ENCODE measurements at places on chromosomes 3 and 15.

- no peak for DNase-seq
Measured at GRCh38 chr3:187571701-187572100, 98.5 kb downstream of the SST start.

DNA sequence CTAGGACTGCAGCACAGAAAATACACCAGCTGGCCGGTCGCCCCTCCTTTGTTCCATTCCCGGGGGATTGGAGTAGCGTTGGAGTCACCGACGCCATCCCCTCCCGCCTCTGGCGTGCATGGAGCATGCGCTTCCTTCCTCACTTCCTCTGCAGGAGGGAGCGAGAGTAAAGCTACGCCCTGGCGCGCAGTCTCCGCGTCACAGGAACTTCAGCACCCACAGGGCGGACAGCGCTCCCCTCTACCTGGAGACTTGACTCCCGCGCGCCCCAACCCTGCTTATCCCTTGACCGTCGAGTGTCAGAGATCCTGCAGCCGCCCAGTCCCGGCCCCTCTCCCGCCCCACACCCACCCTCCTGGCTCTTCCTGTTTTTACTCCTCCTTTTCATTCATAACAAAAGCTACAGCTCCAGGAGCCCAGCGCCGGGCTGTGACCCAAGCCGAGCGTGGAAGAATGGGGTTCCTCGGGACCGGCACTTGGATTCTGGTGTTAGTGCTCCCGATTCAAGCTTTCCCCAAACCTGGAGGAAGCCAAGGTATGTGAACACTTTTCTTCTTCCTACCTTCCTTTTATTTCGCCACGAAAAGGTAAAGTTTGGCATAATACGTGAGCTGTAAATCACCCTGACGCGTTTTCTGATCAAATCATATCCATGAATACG is at the start of gene SCG3:
TSS of gene SCG3 (plus strand) at position 201 of the 661 bp plus-strand sequence. CDS start at position 454, 253 bp downstream.
- peak; percentile 31 for DNase-seq

- peak; percentile 21 for DNase-seq
Measured at GRCh38 chr3:115512565-115513415, 110.5 kb upstream of the GAP43 start.

DNA sequence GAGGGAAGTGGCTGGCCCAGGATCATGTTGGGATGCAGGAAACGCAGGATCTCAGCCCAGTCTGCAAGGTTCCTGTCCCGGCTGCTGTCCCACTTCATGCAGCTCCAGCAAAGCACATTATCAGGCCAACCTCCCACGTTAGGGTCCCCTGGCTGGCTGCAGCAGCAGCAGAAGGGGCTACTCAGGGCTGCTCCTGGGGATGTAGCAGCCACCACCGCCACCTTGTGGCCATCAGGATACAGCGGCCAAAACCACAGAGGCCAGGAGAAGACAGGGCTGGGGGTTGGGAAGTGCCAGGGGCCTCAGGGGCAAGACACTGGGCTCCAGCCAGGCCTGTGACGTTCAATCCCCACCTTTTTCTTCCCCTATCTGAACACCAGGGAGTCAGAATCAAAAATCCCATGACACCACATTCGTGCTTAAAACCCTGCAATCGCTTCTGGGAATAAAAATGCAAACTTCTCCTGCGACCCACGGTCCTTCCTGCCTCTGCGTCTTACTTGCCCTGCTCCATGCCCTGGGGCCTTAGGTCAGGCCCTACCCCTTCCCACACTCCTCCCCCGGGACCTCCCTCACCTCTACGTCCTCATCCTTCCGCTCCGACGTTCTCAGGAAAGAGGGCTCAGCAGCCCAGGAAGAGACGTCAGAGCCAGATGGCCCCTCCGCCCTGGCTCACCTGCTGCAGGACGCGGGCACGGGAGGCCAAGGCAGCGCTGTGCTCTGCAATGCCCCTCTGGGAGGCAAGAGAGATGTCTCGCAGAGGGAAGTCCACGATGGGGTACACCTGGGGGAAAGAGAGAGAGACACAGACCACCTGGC is 21.5 kb downstream of the SSUH2 start:
- peak; percentile 26 for DNase-seq

GRCh38 chr3:106126067-106126845 is 257.4 kb upstream of the CBLB start:
- peak; percentile 7 for DNase-seq

- no peak for DNase-seq
Measured at GRCh38 chr15:41492597-41493204, 973 bp upstream of the ITPKA start.

DNA sequence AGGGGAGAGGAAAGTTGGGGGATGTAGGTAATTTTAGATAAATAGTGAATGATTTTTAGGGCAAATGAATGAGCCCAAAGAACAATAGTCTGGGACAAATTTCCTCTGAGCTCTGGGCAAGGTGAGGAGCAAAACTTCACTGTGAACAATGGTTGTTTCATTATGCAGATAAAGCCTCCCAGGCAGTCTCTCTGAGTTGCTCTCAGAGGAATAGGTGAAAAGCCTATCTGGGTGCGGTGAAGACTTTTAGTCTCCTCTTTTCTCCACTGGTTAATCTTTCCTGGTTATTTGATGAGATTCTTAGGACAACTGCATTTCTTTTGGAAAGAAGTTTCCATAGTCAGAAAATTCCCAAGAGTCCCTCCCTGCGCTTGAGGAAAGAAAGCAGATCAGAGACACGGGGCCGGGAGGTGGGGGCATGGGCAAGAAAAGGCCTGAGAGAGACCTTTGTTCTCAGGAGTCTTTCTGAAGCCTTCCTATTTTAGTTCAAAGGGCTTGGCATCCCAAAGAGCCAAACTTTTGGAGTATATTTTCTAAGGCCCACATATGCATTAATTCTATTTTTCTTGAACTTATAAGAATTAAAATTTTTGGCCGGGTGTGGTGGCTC is 353.6 kb upstream of the SLCO3A1 start:
- no peak for DNase-seq

DNA sequence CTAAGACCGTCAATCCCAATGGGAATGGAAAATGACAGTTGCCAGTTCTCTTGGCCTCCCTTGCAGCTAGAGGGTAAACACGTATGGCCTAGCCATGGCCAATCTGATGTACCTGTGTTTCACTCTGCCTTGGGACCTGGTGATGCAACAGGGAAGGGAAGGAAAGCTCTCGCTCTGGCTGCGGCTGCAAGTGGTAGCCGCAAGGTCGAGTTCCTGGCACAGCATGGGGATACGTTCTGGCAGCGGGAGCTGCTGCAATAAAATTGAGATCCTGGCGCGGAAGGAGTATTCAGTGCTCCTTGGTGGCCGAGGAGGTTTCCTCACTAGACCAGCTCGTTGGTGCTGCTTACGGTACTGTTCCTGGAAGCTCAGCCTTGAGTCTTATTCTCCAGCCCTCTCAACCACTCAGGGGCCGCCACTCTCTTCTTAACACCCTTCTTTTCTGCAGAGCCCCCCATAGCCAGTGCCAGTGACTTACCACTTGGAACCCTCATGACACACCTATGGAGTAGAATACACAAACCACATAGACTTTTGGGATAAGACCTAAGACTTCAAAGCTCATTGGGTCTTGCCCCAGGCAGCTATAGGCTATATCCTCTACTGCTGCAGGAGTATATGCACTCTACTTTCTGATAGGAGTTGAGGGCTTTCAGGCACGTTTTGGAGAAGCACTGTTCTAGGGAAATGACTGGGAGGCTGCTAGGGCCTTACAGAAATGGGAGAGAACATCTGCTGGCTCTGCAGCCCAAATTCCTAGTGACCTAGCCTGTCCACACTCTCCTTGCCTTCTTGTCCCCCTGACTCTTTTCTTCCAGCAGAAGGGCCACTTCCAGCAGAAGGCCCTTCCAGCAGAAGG is 2.7 kb downstream of the KY start:
- no peak for DNase-seq

- no peak for DNase-seq
Measured at GRCh38 chr3:122318620-122319019, 6.4 kb upstream of the CSTA start.

GRCh38 chr3:36591959-36592358 is 172.4 kb downstream of the DCLK3 start:
- DNase-seq = no peak

- no peak for DNase-seq
Measured at GRCh38 chr3:186772281-186772694, 11.1 kb upstream of the EIF4A2 start.

- no peak for DNase-seq
Measured at GRCh38 chr3:131708241-131708640, 205.5 kb upstream of the MRPL3 start.

- no peak for DNase-seq
Measured at GRCh38 chr3:129563850-129564535, 21.0 kb downstream of the H1-8 start.

- DNase-seq = no peak
Measured at GRCh38 chr3:196412704-196413103, 19.5 kb downstream of the UBXN7 start.

DNA sequence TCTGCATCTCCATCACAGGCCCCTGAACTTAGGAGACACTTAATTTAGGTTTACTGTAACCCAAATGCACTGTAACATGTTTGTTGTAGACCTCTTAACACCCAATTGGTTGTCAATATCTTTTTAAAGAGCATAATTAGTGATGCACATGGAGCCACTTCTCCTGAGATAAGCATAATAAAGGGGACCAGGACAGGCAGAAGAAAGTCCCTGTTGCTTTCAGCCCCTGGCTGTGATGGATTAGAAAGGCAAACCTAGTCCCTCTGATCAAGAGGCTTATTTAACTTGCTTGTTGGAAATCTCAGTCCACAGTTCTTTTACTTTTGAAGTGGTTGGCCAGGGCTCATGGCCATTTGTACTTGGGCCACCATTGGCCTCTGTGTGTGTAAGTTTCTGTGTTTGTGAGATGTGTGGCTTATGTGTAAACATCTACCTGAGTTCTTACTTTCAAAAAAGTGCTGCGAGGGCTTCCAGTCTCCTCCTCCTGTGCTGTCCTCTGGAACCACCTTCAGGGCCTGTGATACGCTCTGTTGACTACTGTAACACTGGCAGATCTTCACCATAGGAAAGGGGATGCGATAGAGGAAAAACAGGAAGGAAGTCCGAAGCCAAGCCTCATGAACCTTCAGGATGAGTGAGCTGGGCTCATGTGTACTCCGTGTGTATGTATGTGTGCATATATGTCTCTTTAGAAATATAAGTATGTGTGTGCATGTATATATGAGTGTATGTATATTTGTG is 136.2 kb downstream of the EPHB1 start:
- DNase-seq = no peak

- DNase-seq = no peak
Measured at GRCh38 chr15:71485094-71485693, 325.2 kb upstream of the NR2E3 start.

GRCh38 chr3:132196113-132196512 is 121.1 kb upstream of the ACP3 start:
- peak; percentile 70 for DNase-seq

GRCh38 chr3:69214241-69214640 is 91.8 kb upstream of the LMOD3 start:
- no peak for DNase-seq

GRCh38 chr3:38834717-38835116 is 18.7 kb upstream of the SCN10A start:
- no peak for DNase-seq

GRCh38 chr15:77577366-77577950 is 55.3 kb downstream of the LINGO1 start:
- DNase-seq = no peak

DNA sequence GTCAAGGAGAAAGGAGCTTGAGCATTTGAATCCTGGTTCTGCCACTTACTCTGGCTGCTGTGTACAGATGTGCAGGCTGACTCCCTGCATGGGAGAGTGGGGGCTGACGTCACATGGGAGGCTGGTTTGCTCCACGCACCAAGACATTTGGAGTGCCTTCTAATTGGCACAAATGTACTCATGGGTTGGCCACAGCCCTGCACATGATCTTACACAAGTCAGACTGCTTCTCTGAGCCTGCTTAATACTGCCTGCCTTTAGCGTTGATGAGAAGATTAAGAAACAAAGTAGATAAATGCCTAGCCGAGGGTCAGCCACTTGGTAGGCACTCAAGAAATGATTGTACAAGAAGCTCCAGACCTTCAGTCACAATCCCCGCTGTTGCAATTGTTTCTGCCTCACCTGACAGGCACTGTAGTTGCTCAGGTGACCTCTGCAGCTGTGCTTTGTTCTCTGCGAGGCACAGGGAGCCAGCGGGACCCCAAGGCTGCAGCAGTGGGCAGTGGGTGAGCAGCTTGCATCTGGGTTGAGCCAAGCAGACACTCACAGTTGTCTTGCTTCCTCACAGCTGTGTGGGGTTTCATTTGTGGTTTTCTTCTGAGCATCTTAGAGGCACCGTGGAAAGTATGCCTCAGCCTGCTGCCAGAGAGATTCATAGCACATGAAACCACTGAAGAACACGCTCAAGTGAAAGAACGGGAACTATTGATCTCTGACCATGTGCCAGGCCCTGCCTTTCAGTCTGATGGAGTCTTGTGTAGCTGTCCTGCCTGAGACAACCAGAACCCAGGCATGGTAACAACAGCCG is 33.1 kb downstream of the GRK7 start:
- DNase-seq = no peak

DNA sequence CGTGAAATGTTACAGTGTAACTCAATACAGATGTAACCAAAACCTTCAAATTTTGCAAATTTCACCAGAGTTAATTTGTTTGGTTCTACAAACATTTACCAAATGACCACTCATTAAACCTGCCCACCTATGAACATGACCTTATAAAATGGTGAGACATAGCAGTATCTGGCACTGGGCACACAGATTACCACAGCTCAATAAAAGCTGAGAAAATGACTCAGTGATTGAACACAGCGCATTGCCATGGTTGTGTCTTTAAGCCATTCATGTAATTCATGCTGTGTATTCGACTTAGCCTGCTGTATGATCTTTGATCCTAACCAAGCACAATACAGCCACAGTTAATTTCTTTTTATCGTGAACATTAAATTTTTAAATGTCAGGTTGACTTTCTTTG is 11.3 kb downstream of the PPARG start:
- DNase-seq = no peak

GRCh38 chr3:112020674-112021085 is 13.9 kb upstream of the TMPRSS7 start:
- no peak for DNase-seq

- DNase-seq = no peak
Measured at GRCh38 chr3:142243134-142243533, 17.7 kb upstream of the GK5 start.

Measured in HFF-Myc (cell line).